ENCODE measurements at places on chromosomes 7 and 10.

- DNase-seq: no peak
Observed at GRCh38 chr7:47952224-47952623, 4.0 kb upstream of the PKD1L1 start.

DNA sequence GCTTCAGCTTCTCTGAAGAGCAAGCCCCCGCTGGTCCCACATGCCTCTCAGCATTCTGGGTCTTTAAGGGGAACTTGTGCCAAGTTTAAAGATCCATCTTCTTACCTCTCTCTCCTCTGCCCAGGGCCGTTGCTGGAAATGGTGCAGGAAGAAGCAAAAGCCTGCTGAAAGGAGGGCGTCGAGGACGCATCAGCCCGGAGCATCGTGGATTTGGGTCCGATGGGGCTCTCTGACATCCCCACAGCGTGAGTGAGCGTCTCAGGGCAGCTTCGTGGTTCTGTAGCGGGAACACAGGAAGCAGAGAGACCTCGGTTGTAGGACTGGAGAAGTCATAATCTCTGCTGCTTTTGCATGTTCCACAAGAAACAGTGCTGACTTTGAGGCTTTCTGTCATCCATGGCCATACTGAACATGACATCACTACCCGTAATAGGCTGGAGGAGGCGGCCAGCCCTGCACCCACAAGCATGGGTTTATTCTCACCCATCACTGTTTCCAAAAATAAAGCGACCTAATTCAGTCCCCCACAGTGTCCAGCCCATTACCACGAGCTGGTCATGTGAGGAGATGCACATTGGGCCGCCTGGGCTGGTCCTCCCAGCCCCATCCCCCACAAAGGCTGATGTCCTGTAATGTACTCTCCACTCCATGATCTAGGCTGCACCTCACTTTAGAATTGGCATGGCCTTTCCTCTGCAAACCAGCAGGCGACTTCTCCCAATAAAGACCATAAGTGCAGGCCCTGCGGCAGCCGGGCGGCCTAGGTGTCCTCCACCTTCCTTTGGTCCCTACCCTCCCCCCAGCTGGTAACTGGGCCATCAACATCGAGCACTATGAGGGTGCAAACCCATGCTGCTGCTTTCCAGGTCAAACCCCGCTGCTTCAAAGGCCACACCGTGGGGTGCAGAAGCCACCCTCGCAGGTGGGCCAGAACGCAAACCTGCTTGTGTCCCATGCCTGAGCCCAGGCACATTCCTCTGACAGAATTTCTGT is 276.9 kb downstream of the TNS3 start:
- no peak for DNase-seq

- DNase-seq: no peak
Observed at GRCh38 chr7:20075440-20075839, 141.7 kb downstream of the MACC1 start.

- DNase-seq: no peak
Observed at GRCh38 chr10:69810097-69810496, 8.4 kb downstream of the COL13A1 start.

GRCh38 chr7:124031919-124032318 is 948 bp downstream of the TMEM229A start:
- no peak for DNase-seq

DNA sequence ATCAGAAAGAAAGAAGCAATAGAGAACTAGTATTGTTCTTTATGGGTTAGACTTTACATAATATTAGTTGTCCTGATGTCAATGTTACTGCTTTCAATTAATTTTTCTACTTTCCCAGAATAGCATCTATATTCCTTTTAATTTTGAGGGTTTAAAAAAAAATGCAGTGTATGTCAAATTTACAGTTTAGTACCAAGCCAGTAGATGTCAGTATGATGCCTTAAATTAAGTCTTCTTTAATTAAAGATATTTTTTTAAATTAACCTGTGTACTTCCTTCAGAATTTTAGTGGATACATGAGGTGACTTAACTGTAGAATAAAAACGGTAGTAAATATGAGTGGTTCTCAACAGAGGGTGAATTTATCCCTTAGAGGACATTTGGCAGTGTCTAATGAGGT is 35.2 kb upstream of the STOX1 start:
- DNase-seq: no peak

DNA sequence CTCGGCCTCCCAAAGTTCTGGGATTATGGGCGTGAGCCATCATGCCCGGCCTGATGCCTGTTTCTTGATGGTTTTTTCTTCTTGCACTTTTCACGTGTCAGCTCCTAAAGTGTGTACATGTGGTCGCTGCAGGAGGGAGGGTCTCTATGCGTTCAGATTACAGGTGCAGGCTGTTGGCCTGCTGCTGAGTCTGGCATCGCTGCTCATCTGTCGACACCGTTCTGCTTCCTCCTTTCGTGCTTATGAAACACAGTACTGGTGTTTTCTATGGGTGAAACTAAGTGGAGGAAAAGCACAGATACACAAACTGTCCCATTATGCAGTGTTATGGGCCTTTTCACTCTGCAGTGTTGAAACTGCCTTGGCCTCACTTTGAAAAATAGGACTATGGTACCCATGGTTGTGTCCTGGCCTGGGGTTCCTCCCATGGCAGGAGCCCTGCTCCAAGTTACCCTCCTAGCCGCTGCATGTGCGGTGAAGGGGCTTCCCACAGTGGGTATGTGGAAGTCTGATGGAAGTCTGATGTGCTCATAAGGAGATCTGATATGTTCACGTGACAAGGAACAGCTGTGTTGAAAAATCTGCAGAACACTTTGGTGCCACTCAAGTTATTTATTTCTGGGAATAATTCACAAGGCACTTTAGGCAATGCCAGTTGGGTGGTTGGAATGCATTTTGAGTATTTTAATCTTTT is 23.5 kb downstream of the OGDH start:
- DNase-seq: no peak

GRCh38 chr7:81710751-81711150 is 59.1 kb downstream of the HGF start:
- no peak for DNase-seq

DNA sequence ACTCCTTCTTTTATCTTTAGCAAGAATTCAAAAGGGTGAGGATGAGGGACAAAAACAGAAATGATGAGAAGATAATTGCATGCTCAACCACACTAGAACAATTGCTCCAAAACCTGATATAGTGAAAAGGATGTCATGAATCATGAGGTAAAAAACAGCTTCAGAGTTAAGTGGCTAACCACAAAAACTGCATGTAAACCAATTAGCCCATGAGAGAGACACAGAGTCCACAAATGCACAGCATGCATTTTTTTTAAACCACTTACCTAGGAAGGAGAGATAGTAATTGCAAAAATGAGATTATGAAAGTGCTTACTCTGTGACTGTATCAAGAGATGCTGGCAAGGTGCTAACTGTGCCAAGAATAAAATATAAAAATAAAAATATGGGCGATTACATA is 132.9 kb downstream of the MBL2 start:
- DNase-seq: no peak

DNA sequence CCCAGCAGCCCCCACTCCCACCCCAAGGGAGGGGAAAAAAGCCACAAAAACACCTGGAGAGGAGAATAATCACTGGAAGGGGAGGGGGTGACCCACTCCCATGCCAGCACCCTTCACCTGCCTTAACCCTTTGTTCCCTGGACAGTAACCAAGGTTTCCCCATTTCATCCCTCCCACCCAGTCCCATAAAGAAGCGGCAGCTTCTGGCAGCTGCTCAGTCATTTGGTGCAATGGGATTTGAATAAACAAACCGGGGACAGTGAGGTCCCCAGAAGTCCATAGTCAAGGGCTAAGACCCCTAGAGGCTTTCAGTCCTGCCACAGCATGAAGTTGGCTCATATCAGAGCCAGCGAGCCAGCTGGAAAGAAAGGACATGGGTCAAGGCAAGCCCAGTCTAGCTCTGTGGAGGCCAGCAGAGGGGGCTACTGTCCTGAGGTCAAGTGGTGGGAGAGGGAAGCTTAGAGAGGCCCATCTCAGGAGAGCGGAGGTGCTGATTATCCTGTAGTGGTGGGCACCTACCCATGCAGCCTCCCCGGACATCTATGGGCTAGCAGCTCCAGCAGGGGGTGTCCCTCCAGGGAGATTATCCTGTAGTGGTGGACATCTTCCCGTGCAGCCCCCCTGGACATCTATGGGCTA is 58.9 kb upstream of the LBX1 start:
- DNase-seq: no peak

DNA sequence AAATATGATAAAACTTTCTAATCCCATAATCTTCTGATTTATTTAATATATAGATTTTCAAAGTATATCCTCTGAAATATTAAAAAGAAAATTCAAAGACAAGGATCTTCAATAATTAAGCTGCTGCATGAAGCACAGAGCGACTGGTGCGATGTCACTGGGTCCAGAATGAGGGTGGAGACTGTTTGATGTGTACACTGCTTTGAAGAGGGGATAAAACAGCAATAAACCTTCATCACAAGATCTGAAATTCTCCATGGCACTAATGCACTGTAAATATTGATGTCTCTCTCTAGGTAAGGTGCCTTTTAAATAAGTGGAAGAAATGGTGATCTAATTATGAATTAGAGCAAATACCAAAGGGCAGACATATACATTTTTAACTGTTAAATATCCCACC is 337.8 kb downstream of the PARD3 start:
- no peak for DNase-seq

DNA sequence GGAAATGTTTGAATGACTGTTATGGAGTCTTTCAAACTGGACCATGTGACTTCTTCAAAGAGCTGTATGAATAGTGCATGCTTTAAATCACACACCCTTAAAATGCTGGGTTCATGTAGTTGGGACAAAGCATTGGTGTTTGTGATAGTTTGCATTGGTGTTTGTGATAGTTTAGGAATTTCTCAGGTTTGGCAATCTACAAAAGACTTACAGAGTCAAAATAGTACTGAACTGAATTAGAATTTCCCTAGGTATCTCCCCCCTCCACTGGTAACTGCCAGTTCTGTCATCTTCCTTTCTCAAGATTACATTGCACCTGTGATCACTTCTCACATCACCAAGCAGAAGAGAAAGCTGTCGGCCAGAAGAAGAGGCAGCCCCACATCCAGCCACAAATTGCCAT is 261.1 kb downstream of the GATA3 start:
- no peak for DNase-seq

- DNase-seq: no peak
Observed at GRCh38 chr7:377080-378040, 87.4 kb downstream of the FOXL3 start.

GRCh38 chr10:131571346-131571745 is 259.8 kb upstream of the TCERG1L start:
- no peak for DNase-seq

DNA sequence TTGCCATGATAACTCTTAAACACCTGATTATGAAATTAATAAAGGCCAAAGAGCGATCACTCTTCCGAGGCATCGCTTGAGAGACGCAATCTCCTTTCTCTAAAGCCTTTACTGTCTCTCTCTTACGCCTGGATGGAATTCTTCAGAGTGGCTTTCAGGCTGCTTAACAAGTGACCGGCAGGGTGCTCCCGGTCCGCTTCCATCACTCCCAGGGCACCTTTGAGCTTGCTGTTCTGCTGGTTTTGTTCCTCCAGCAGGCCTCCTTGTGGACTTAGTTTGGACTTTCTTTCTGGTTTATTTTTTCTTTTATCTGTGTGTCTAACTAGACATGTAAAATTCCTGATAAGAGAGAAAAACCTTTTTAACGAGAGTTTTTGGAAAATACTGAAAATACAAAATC is 60.9 kb downstream of the MRPL32 start:
- DNase-seq: no peak

GRCh38 chr7:106367018-106367420 is 82.2 kb upstream of the NAMPT start:
- no peak for DNase-seq

GRCh38 chr10:90788968-90789367 is 68.9 kb downstream of the HTR7 start:
- no peak for DNase-seq

GRCh38 chr10:132810141-132810806 is 24.3 kb upstream of the NKX6-2 start:
- no peak for DNase-seq

GRCh38 chr7:26511866-26512265 is 220.2 kb downstream of the SNX10 start:
- DNase-seq: no peak

DNA sequence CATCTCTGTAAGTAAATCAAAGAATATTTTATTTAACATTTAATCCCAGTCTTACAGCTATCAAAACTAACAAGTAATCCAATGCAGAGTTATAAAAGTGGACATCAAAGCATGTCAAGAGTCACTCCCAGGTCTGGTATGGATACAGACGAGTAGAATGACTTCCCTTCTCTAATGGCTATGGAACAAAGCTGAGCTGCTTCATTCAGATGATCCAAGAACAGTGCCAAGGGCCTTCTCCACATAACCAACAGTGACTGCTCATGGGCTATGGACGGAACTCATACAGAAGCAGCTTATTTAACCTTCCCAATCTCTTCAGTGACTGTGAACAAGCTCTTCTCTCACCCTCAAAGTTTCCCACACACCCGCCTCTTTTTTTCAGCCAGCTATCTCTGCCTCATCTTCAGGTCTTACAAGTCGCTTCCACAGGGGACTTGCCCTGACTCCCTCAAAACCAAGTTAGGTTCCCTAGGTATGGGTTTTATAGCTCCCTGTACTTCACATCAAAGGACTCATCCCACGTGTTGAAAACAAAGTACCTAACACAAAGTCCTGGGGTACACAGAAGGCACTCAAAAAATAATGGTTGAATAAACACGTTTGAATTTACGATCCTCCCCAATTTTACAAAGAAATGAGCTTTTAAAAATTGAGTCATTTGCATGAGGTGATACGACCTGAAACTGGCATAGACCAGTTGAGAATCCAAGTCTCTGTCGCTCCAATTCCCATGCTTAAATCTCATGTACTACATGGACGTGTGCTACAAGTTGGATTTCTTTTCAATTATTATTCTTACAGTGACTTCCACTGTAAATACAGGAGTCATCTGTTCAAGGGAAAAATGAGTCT is 3.1 kb downstream of the USP6NL start:
- DNase-seq: no peak

GRCh38 chr7:112120696-112121217 is 85.4 kb downstream of the DOCK4 start:
- DNase-seq: no peak

GRCh38 chr7:51430480-51431086 is 114.0 kb upstream of the COBL start:
- no peak for DNase-seq

GRCh38 chr10:55500931-55501559 is 700.0 kb upstream of the PCDH15 start:
- DNase-seq: no peak

DNA sequence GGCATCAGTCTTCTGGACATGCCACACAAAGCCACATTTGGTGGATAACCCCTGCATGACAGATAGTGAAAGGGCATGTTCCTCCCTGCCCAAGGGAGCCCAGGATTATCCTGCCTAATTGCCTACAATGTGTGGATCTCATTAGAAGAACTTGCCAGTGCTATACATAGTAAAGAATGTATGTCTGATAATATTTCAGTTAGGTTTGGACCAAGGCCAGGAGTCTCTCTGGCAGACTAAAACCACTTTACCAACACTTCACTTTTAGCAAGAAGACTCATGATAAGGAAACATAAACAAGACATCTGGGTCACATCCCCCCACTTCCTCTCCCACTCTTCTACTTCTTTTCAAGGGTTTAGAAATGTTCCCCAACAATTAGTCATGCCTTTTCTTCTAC is 196.7 kb downstream of the MTERF1 start:
- DNase-seq: no peak

GRCh38 chr7:3437467-3437866 is 136.4 kb downstream of the SDK1 start:
- no peak for DNase-seq

- DNase-seq: no peak
Observed at GRCh38 chr7:110600956-110601355, 490.0 kb upstream of the LRRN3 start.

- no peak for DNase-seq
Observed at GRCh38 chr7:137606061-137606674, 240.6 kb downstream of the DGKI start.

All from stimulated activated CD4-positive, alpha-beta T cell treated with anti-CD3 and anti-CD28 coated beads, Interleukin-12 subunit alpha, Interleukin-12 subunit beta, amount 100 ng/mL, for 48 hours (primary cell).